H9 (cell line): ENCODE measurements at places on chromosomes 13 and 19. TPM values are rescaled to one million over a fixed set of nuclear protein-coding genes. Genes with fewer than 3 reads are reported as not detected.

GRCh38 chr13:72523049-72523448, 204.4 kb downstream of the MZT1 start:
- no peak for DNase-seq

DNA sequence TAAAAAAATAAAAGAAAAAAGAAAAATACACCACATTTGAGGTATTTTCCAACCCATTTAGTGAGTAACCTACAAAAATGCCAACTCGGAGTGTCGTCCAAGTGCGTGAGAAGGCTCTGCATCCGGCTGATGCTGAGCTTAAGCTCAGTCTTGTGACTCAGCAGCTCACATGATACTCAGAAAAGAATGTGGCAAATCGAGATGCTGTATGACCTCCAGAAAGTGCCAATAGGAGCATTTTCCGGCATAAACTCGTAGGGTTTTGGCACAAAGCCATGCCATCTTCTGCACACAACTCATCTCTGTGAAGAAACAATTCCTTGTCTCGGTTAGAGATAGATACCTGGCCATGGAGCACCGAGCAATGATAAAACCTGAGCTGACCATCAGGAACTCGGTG, 58.5 kb downstream of the TRPM4 start:
- no peak for DNase-seq

DNA sequence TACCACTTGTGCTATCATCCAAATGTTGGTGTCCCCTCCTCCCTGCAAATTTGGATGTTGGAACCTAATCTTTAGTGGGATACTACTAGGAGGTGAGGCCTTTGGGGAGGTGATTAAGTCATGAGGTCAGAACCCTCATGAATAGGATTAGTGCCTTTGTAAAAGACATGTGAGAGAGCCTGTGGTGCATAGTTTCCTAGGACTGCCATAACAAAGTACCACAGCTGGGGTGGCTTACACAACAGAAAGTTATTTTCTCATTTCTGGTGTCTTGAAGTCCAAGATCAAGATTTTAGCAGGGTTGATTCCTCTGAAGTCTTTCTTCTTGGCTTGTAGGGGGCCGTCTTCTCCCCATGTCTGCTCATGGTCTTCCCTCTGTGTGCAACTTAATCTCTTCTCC, 562.6 kb upstream of the ARGLU1 start:
- no peak for DNase-seq

NCAN gene
- 1.5 and 1.6 TPM in 2 replicates for total RNA-seq
